ENCODE measurements at places on chromosomes 2 and 18.

DNA sequence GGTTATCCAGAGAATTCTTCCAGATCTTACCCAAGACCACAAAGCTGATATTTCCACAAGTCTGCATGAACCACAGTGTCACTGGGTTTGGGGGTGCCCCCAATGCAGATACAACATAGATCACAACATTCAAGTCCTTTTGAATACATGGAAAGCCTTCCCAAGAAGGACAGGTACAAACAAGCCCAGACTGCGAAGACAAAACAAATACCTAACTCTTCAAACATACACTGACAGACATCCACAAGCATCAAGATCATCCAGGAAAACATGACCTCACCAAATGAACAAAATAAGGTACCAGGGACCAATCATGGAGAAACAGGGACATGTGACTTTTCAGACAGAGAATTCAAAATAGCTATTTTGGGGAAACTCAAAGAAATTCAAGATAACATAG is 93.1 kb downstream of the MDH1 start:
- DNase-seq: no peak

DNA sequence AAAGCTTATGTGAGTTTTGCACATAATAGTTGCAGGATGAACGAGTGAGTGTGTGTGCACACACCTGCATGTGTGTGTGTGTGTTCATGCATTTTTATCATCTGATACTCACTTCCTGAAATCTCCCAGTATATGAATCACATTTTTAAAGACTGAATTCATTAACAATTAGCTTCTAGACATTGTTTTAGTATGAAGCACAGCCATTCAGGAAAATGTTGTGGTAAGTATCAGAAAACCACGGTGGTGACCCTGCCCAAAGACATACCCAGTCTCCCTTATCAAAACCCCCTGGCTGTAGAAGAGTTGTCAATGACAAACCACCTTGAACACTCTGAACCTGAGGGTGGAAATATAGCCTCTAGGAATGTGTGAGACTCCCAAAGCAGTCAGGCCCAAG is 220.8 kb downstream of the ALK start:
- no peak for DNase-seq

- DNase-seq: no peak
Measured at GRCh38 chr2:128427413-128427755, 108.7 kb upstream of the HS6ST1 start.

DNA sequence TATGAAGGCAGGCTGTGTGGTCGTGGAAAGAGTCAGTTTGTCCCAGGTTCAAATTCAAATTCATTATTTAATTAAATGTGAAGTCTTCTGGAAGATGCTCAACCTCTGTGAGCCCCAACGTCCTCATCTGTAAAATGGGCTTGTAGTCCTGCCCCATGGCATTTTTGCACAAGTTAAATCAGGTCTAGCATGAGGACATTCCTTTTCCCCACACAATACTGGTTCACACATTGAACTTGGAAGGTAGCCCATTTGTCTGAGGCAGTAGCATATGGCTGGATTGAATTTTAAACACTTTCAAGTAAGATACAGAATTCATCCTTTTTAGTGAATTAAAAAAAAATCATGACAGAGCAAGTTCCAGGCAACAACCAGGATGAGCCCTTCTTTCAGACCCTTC is 665.4 kb upstream of the HS6ST1 start:
- DNase-seq: no peak

- no peak for DNase-seq
Measured at GRCh38 chr2:191376981-191377629, 131.9 kb downstream of the MYO1B start.

Data from NCI-H1436 (cell line).